ENCODE measurements at places on chromosomes 13 and 19.

GRCh38 chr13:107277911-107278310 is 710.0 kb upstream of the ARGLU1 start:
- DNase-seq = no peak

- DNase-seq = no peak
These were observed 18.9 kb upstream of the LRP3 start for GRCh38 chr19:33175156-33175782.

DNA sequence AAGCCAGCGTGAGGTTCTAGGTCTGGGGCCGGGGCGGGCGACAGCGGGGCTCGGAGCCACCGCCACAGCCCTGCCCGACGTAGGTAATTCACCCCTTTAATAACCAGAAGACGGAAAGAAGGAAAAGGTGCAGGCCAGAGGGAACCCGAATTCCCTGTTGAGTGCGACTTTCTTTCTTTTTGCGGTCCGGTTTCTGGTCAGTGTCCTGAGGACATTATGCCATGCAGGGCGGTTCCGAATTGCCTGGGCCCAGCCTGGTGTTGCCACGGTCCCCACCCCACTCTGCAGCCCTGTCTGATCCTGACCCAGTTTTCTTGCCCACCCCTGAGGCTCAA is 18.4 kb upstream of the TFDP1 start:
- DNase-seq = no peak

- DNase-seq = no peak
These were observed 303.1 kb downstream of the IRS2 start for GRCh38 chr13:109483284-109483683.

DNA sequence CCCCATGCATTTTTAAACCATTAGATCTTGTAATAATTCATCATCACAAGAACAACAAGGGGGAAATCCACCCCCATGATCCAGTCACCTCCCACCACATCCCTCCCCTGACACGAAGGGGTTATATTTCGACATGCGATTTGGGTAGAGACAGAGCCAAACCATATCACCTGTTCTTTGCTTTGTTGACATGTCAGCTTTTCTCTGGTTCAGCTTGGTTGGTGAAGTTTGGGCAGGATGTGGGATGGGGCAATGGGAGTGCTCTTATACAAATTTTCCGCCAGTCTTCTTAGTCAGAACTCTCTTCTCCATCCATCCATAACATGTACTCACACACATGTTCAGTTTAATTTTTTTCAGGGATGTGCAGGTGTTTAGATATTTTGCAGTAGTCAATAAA is 12.9 kb downstream of the TPP2 start:
- no peak for DNase-seq

- DNase-seq = no peak
These were observed 1.6 kb upstream of the CYP4F12 start for GRCh38 chr19:15671237-15671821.

- DNase-seq = peak; percentile 68
These were observed 485 bp upstream of the ZNF845 start for GRCh38 chr19:53333066-53333462.

DNA sequence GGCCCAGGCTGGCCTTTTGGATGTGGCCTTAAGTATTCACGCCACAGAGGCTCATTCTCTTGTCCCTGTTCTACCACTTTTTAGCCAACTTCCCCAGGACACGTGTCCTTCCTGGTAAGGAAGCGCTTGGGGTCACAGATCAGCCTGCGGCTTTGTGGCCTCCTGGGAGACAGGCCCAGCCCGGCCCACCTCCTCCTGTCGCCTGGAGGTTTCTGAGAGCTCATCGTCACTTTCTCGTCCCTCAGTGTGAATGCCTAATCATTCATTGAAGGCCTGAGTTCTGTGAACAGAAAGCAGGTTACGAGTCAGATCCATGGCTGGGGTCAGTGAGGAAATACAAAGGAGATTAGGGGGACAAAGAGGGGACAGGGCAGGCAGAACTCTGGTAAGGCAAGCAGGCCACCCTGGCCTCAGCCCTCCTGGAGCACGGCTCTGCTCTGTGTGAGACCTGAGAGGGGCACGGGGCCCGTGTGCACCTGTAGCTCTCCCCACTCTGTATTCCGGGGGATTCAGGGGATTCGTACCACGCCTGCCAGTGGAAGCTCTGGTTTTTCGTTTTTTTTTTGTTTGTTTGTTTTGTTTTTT is 38.6 kb upstream of the TSHZ3 start:
- DNase-seq = no peak

DNA sequence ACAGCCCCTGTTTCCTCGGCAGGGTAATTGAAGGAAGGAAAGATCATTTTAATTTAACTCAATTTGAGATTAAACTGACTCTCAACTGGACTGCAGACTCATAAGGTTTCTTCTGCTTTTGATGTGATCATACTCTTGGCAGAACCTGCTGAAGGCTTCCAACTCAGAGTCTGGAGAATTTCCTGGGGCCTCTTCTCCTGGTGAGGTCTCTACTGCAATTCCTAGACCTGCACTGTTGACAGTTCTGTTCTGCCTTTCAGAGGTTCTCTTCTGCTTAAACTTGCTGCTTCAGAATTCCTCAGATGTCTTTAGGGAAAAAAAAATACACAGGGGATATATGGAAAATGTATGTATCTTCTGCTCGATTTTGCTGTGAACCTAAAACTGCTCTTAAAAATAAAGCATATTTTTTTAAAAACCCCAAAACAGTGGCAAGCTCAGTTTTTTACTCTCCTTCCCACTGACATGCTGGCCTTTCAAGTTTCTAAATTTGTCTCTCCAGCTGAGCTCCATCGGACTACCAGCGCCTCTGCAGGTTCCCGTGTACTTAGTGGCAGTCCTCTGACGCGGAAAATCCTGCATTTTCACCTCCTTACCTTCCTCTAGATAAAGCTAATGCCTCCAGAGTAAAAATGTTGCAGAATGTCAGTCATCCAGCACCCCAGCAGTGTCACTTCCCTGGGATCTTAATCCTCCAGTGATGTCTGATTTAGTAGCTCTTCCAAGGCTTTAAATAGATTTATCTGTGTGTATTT is 733.5 kb upstream of the SGCG start:
- DNase-seq = no peak
